ENCODE measurements at places on chromosomes 16 and 17. TPM values are rescaled to one million over a fixed set of nuclear protein-coding genes. Genes with fewer than 3 reads are reported as not detected.

- DNase-seq: no peak
Measured at GRCh38 chr17:15340966-15341365, 431 bp downstream of the TEKT3 start.

Gene FSCN2
- 0.51 TPM for total RNA-seq

- DNase-seq: no peak
Measured at GRCh38 chr16:80007231-80007630, 406.7 kb upstream of the MAF start.

DNA sequence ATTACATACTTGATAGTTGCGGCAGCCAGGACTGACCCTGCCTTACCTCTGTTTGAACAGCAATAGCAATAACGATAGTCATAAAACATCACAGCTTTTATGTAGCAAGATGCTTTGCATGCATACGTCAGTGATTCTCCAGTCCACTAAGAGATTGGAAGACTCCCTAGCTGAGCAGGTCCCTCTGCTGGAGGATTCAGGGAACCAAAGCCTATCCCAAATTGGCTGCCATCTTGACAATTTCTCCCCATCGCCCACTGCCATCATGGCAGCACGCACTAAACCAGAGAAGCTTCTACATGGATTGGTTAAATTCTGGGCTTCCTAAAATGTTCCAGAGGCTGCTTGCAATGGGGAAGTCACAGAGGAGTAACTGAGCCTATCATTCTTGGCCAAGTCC lies 360.6 kb upstream of the XYLT1 start:
- DNase-seq: no peak

Gene KRT34
- 15.1 TPM for total RNA-seq

- no peak for DNase-seq
Measured at GRCh38 chr17:55312852-55313251, 48.1 kb downstream of the HLF start.

- no peak for DNase-seq
Measured at GRCh38 chr16:23324727-23325126, 22.6 kb downstream of the SCNN1B start.

DNA sequence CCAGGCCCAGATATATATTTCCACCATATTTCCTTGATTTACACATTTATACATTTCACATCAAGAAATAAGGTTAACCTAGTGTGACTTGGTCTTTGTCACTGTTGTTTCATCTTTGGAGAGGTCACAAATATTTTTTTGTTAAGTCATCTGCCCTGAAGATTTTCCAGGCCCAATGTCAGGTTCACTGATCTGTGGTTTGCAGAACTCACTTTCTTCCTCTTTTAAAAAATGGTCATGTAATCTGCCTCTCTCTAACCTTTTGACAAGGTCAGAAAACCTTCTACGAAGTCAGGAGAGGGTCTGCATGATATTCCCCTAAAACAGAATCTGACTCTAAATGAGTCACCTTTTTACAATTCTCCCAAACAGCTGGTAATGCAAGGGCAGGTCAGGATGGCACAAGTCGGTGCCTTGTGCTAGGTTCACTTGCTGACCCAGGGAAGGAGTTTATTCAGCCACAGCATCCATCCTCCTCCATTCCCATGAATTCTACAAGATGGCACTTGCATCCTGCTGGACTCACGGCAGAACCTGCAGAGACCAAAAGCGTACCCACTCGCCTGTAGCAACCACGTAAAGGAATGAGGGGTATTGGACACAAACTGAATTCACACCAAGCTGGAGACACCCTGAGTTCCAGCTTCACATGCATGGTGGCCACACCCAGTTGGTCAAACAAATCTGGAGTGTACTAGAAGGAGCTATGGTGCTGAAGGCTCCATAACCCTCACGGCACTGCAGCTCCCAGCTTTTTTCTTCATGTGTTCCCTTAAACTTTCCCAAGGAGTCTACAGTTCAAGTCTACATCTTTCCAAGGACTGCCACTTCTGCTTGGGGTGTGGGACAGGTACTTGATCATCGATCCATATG lies 1.6 kb upstream of the KIAA0513 start:
- no peak for DNase-seq
